WTC11 (cell line): ENCODE measurements at places on chromosomes 16 and 17.
A peak's percentile ranks its signal among the peaks of the same experiment; 100 is the strongest.

- DNase-seq, result no peak
- no peaks in the 10 kb centered on the region for H3K36me3 ChIP-seq
- no peak overlapping the region for H3K4me3 ChIP-seq
- no peak overlapping the region; the same call in 1 of the 2 replicates for H3K27ac ChIP-seq
- no peaks in the 10 kb centered on the region for H3K27me3 ChIP-seq
Observed at GRCh38 chr17:59254742-59255141, 34.4 kb downstream of the GDPD1 start.

- peaks cover 48% of the 10 kb centered on the region for H3K27me3 ChIP-seq
- no peak overlapping the region for H3K27ac ChIP-seq
- DNase-seq, result no peak
- peaks cover 44% of the 10 kb centered on the region for H3K4me1 ChIP-seq
Observed at GRCh38 chr17:57956291-57957119, 1.3 kb upstream of the CUEDC1 start.

DNA sequence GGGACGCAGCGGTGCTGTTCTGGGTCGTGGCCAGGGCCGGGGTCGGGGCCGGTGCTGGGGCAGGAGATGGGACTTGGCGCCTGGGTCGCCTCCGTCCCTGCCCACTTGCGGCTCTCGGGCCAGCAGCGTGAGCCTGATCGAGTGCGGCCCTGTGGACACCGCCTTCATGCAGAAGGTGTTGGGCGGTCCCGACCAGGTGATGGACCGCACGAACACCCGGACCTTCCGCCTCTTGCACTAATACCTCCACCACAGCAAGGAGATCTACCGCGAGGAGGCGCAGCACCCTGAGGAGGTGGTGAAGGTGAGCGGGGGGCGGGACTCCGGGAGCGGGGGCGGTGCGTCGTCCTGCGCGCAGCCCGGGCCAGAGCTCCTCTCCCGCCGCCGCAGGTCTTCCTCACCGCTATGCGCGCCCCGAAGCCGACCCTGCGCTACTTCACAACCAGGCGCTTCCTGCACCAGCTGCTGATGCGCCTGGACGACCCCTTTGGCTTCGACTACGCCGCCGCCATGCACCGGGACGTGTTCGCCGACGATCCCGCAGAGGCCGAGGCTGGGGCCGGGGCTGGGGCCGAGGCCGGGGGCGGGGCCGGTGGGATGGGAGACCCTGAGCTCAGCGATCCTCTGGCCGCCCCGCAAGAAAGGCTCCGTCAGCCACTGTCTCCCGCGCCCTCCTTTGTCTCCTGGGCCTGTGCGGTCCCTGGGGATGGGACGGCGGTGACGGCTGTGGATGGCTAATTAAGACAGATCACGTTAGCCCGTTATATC, 4.5 kb upstream of the HSD17B1 start:
- DNase-seq, result peak; percentile 97
- H3K4me3 ChIP-seq, result peak overlapping the region; percentile 59
- H3K27ac ChIP-seq, result no peak overlapping the region

- H3K27me3 ChIP-seq, result no peaks in the 10 kb centered on the region
- peaks cover under 1% of the 10 kb centered on the region for H3K4me1 ChIP-seq
- H3K27ac ChIP-seq, result no peak overlapping the region
- H3K4me3 ChIP-seq, result no peak overlapping the region
- DNase-seq, result no peak
- H3K36me3 ChIP-seq, result no peaks in the 10 kb centered on the region
Observed at GRCh38 chr17:71409137-71409536, 711.7 kb upstream of the SOX9 start.
